Naive thymus-derived CD8-positive, alpha-beta T cell (primary cell): ENCODE measurements at places on chromosomes 5 and 9.

DNA sequence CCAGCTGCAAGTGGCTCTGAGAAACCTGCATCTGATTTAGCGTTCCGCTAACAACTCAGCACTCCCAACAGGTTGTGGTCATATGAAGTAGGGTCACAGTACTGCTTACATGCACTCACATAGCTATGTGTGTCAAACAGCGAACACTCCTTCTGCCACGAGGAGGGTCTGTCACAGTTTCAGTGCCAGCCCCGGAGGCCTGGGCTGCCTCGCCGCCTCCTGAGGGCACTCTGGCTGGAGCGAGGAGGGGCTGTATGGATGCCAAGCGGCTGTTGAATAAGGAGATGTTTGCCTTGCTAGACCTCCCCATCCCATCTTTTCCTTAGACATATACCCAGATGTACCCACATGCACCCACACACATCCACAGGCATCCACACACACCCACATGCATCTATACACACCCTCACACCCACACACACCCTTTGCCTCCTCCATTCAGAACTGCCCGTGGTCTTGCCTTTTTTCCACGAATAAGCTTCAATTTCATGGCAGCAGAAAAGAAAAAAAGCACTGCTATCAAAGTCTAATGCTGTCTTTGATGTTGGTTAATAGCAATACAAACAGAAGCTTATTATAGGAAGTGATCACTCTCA is 95.7 kb downstream of the HSD17B3 start:
- H3K4me1 ChIP-seq: peaks cover 4% of the 10 kb centered on the region
- H3K27me3 ChIP-seq: no peaks in the 10 kb centered on the region
- DNase-seq: no peak
- H3K27ac ChIP-seq: no peak overlapping the region

- DNase-seq: no peak
- H3K27ac ChIP-seq: no peak overlapping the region
- no peaks in the 10 kb centered on the region for H3K36me3 ChIP-seq
- H3K4me1 ChIP-seq: no peaks in the 10 kb centered on the region
Measured at GRCh38 chr5:171162596-171162995, 146.5 kb upstream of the TLX3 start.

- H3K36me3 ChIP-seq: no peaks in the 10 kb centered on the region
- H3K27ac ChIP-seq: no peak overlapping the region
- H3K4me3 ChIP-seq: no peak overlapping the region
- no peak for DNase-seq
- peaks cover 17% of the 10 kb centered on the region for H3K27me3 ChIP-seq
Measured at GRCh38 chr5:127192836-127193338, 97.7 kb upstream of the MEGF10 start.

DNA sequence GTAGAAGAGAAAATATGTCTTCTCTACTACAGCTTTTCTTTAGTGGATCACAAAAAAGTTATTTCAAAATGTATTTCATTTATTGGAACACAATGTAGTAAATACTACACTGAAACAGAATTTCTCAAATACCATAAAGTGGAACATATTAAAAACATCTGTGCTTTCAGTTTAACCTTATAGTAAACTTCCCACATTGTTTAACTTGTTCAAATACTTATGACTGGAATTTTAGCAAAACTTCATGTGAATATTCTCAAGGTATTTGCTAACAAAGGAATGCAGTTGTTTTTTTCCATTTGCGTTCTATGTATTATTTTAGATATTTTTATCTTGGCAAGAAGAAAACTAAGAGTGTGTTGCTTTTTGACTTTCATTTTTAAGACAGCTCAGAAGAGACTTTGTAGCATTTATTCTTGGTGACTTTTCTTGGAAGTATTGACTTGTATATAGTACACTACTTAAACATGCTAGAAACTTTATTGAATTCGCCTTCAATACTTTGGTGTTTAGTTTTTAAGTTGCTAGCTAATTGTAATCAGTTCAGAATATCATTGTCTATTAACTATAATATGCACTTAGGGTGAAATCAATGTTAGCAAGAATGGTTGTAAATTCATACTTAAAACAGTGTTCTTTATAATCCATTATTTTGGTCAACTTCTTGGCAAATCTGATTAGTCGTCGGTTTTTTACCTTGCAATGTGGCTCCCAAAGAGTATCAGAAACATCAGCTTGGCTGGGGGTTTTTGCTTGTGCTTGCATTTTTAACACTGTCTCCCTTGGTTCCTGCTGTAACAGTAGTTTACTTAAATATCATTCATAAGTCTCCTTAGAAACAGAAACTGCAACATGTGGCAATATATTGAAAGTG is 5.0 kb upstream of the RHOBTB3 start:
- peaks cover 7% of the 10 kb centered on the region for H3K27me3 ChIP-seq
- H3K27ac ChIP-seq: no peak overlapping the region
- H3K4me3 ChIP-seq: no peak overlapping the region
- peaks cover 10% of the 10 kb centered on the region for H3K4me1 ChIP-seq
- no peaks in the 10 kb centered on the region for H3K36me3 ChIP-seq
